ENCODE measurements at places on chromosomes 3 and 15.
A peak's percentile ranks its signal among the peaks of the same experiment; 100 is the strongest.

DNA sequence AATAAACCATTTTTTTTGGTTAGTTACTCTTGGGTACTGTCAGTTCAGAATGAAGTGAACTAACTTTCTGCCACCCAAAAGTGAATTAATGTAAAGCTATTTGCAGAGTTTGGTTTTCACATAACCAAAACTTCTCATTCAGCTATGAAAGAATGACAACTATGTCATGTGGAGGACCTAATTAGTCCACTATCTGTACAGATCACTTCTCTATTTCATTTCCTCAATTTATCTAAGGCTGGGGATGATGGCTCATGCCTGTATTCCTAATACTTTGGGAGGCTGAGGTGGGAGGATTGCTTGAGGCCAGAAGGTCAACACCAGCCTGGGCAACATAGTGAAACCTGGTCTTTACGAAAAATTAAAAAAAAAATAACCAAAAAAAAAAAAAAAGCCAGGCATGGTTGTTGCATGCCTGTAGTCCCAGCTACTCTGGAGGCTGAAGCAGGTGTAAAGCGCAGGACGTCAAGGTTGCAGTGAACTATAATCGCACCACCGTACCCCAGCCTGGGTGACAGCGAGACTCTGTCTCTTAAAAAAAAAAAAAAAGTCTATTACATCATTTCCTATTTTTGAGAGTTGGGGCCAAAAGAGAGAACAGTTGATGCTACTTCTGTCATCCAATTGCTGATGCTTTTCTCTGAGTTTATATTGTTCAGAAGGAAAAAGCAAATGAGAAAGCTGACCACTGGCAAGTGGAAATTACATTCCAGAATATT, 8.7 kb downstream of the HYPK start:
- DNase-seq: no peak

- DNase-seq: no peak
These were observed 127.7 kb upstream of the SAMMSON start for GRCh38 chr3:69871868-69872267.

- no peak for DNase-seq
These were observed 730 bp downstream of the SPRED1 start for GRCh38 chr15:38253351-38253781.

DNA sequence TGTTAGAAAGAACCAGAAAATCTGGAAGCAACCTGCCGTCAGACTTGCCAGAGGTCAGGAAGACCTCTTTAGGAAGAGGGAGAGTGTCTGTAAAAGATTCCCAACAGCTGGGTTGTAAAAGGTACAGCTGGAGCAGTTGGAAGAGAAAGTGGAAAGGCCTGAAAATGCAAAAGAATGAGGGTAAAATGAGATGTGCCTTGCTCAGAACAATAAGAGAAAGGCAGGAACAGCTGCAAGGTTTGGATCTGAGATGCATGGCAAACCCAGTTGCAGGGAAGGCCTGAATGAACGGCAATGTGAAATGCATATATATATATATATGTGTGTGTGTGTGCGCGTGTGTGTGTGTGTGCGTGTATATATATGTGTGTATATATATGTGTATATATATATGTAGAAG, 88.1 kb downstream of the ZIC1 start:
- DNase-seq: no peak

DNA sequence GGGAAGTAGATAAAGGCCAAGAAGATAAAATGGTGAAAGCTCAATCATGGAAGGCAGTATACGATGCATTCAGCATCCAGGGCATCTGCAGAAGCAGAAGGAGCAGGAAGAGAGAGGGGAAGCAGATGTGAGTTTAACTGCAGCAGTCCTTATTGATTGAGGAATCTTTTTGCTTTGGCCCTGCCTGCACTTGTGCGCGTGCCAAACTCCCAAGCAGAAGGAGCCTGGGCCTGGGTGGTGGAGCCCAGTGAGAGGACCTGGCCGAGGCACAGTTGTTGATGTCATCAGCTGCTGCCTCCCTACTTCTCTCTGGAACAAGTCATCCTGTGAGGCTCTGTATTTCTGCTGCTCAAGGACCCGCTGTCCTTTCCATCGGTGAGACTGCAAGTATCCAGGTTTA, 65.5 kb upstream of the ROPN1 start:
- DNase-seq: no peak

DNA sequence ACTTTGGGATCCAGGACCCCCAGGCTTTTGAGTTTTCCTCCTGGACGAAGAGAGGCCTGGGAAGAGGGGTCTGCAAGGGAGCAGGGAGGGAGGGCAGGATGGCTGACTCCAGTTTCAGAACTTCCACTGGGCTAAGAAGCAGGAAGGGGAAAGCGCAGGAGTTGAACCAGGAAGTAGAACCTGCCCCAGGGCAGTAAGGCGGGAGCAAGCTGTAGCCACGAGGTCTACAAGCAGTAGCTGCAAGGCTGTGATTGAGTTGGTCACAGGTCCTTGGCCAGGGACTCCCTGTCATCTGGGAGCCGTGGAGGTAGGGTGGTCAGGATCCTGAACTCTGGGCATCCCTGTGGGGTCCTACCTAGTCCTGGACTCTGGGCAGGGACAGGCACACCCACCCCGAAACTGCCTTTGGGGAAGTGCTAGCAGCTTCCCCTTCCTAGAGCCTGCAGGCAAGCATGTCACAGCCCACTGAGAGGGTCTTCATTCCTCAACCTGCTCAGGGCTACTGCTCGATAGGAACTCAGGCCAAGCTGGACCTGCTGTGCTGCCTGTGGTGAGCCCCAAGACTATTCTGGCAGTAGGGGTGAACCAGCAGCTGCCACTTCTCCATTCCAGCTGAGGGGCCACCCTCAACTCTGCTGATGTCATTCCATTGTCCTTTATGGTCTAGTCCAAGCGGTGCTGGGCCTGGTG, 5.8 kb upstream of the GNAI2 start:
- DNase-seq: no peak

DNA sequence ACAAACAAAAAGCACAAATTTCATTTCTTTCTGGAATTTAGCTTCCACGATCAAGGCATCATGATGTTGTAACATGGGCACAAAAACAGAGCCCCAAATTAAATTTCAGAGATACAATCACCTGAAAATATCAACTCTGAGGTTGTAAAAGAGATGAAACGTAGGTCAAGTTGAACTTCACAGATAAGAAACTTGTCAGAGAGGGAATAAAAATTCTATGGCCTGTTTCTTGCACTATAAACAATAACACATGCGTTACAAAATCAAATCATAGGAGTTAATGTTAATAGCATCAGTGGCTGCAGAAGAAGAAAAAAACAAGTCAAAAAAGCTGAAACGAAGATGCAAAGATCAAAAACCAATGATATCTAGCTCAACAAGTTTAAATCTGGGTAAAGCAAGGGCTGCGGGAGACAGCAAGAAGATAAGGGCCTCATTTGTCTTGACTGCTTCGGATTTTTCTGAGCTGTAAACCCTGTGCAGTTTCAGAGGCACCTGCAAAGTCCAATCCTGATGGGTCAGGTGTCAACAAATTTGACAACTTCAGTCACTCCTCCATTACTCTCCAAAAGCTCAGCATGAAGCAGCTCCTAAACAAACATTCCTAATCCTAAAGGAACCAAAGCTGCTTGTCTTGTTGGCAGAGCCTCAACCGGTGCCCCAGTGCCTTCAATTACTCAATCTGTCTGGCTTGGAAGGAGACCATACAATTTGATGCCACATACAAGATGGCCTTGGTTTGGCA, 219.8 kb downstream of the STT3B start:
- no peak for DNase-seq

DNA sequence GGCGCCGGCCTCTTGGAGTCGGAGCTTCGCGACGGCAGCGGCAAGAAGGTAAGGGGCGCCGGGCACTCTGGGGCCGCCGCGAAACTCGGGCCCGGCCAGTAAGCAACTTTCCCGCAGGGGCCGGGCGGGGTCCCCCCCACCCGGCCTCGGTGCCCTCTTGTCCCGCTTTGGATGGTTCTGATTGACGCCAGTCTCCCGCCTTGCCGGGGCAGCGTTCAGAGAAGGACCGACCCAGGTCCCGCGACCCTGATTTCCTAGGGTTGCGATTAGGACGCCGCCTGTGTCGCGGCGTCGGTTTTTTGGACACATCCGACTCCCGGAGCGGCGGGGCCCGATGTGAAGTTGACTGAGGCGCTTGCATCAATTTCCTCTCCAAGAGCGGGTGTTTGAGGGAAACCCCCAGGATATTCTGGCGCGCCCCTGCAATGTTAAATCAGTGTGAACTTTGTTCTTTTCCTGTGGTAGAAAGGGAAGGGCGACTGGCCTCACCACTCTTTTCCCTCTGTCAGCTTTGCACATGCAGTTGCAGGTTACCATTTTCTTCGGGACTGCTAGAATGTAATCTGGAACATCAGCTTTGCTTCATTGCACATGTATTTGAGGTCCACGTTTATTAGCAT, 755 bp downstream of the PDE8A start:
- peak; percentile 22 for DNase-seq

DNA sequence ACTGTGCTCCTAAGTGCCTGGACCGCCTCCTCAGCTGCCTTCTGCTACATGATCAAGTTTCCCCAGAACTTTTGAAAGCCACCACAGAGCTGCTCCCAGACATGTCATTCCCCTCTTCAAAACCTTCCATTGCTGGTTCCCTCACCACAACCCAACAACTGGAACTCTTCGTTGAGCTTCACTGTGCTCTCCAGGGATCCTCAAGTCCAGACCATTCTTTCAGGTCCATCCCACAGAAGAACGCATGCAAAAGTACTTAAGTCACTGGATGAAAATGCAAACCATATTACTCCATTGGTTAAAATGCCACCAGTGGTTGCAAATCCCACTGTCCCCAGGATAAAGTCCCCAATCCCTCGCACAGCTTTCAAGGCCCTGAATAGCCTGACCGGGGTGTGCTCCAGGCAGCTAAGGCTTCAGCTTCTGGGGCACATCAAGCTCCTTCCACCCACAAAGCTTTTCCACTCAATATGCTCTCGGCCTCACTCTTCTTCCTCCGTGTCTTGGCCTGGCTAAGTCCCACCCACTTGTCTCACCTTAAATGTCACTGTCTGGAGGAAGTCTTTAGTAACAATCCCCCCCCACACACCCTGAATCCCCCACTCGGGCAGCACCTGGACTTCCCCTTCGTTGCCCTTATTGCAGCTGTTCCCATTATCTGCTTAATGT, 84.8 kb downstream of the XXYLT1 start:
- DNase-seq: no peak

- no peak for DNase-seq
These were observed 34.5 kb upstream of the STIMATE start for GRCh38 chr3:52931889-52932288.

- DNase-seq: no peak
These were observed 67.8 kb downstream of the ITGA11 start for GRCh38 chr15:68364028-68364659.

DNA sequence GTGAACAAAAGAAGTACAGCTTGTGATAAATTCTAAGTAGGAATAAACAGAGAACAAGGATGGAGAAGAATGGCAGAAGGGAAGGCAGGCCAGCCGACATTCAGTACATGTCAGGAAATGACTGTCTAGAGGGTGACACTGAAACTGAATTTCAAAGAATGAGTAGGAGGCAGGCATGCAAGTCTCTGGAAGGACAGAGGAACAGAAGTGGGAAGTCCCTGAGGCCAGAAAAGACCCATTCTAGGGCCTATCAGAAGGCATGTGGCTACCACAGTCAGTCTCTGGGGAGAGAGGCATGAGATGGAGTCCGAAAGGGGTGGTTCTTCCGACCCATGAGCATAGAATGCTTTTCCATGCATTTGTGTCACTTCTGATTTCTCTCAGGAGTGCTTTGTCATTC, 243.5 kb upstream of the UBE2E2 start:
- DNase-seq: no peak

DNA sequence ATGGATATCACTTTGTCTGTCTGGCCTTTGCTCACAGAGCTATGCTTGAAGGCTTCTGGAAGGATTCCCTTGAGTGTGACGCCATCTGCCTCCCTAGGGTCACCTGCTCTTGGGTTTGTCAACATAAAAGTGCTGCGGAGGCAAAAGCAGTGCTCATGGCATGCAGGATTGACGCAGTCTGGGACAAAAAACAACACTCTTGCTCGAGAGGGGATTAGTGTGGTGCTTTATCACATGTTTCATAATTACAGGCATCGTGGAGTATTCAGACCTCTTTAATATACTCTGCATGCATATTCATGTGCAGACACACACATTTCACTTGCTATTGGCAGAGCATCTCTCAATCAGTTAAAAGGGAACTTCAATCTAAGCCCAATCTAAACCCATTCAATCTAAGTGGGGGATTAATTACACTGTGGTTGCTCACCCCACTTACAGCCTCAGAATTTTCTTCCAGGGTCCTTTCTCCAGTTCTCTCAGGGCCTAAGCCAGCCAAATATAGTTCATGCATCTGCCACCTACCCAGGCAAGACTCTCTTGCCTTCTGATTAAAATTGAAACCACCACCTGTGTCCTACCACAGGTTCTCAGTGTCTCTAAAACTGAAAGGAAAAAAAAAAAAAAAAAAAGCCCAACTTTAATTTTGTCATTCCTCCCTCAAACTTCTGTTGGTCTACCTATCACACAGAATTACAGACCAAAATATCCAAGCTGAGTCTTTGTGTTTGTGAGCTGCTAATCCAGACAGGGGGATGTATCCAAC, 75.6 kb downstream of the BFSP2 start:
- no peak for DNase-seq

GRCh38 chr3:4071481-4072184, 231.5 kb upstream of the SETMAR start:
- no peak for DNase-seq

DNA sequence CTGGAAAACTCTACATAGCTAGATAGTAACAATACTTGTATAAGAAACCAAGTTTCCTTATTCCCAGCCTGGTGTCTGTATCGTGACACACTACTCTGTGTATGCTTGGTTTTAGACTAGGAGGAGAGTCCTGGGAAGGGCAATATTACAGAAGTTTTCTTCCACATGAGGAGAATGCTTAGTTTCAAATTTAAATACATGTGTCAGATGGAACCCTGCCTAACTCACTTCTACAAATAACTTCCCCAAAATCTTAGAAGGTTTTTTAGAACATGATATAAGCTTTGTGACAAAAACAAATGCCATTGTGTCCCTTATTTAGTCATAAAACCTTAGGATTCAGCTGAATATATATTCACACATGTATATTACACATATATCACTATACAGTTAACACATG, 7.2 kb upstream of the IL20RB start:
- no peak for DNase-seq

DNA sequence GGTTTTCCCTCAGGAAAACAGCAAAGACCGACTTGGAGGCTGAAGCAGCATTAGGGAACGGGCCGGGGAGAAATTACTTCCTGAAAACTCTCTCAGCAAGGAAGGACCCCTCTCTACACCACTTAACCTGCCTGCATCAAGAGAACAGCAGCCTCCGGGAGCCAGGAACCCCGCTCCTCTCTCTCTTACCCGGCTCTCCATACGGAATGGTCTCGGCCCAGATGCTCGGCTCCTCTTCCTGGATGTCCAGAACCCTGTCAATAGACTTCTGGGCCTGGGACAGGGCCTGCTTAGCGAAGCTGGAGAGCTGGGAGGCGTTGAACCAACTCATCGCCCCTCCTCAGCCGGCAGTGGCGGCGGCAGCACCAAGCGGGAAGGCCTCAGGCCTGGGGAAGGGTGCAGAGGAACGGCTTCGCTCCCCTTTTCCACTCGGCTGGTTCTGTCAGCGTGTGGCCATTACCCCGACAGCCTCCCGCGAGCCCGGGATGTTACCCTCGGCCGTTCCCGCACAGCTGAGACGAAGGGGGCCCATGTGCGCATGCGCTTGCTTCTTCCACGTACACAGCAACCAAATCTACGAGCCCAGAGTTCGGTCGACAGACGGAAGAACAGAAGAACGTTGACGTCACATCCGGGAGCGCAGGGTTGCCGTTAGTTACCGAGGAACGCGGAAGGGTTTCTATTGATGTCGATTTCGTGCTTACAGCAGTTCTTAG, at the start of gene TMF1:
TSS of gene TMF1 (minus strand) at position 578 of the 716 bp plus-strand sequence. CDS start at position 331, 247 bp downstream.
- peak; percentile 96 for DNase-seq

GRCh38 chr15:90159213-90159612, 41.9 kb upstream of the SEMA4B start:
- DNase-seq: no peak

Measured in activated CD8-positive, alpha-beta memory T cell treated with anti-CD3 and anti-CD28 coated beads for 48 hours (primary cell).